ENCODE measurements at places on chromosomes 6 and 20.

GRCh38 chr6:43522547-43523261, 5.8 kb downstream of the POLR1C start:
- DNase-seq: no peak

GRCh38 chr20:50750145-50750671, 18.8 kb downstream of the PARD6B start:
- DNase-seq: no peak

- DNase-seq: no peak
Observed at GRCh38 chr20:23624324-23624691, 13.4 kb downstream of the CST3 start.

- no peak for DNase-seq
Observed at GRCh38 chr6:151255811-151256210, 16.0 kb downstream of the AKAP12 start.

DNA sequence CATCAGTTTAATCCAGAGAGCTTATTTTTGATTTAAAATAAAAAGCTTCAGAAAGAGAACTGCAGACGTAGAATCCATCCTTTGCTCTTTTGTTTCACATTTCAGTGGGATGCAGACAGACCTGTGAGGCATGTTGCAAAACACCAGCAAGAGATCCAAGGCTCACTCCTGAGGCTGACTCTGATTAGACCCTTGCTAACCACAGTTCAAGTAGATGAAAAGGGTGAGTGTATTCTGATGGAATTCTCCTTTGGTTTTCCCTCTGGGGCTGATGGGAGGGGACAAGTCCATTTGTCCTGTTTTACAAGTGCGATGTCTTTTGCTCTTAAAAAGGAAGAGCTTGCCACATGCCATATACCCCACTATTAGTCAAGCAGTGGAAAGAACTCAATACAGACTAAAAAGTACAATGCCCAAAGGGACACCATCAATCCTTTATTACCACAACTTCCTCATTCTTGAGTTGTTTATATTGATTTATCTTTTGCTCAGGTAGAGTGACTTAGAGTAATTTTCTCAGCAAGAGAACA, 772.7 kb downstream of the MAFB start:
- DNase-seq: no peak

- DNase-seq: no peak
Observed at GRCh38 chr6:151811081-151811480, 3.6 kb downstream of the ESR1 start.

- no peak for DNase-seq
Observed at GRCh38 chr20:32522526-32522775, 62.7 kb downstream of the NOL4L start.

DNA sequence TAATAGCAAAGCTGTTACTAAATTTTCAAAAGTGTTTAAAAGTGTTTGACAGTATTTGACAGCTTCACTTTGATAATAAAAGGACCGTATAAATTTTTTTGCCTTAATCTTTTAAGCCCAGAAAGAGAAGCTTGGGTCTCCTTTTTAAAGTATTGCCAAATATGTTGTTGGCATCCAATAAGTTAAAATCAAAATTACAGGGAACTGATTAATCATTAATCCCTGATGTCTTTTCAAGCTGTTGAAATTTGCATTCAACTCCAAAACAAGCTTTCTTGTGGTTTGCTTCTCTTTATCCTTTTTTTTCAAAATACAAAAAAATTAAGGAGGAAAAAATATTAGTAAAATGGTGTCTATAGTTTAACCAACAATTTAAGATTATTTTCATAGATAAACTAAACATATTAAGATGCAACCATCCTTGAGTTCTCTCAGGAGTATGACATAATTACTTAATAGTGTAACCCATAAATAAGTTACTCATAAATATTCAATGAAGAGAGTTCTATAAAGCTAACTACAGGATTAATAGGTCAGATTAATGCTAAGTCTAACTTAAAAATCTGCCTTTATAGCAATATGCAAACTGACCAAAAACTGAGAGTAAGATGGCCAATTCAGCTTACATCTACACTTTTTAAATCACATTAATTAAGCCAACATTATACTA, 27.0 kb upstream of the CALHM6 start:
- DNase-seq: no peak

DNA sequence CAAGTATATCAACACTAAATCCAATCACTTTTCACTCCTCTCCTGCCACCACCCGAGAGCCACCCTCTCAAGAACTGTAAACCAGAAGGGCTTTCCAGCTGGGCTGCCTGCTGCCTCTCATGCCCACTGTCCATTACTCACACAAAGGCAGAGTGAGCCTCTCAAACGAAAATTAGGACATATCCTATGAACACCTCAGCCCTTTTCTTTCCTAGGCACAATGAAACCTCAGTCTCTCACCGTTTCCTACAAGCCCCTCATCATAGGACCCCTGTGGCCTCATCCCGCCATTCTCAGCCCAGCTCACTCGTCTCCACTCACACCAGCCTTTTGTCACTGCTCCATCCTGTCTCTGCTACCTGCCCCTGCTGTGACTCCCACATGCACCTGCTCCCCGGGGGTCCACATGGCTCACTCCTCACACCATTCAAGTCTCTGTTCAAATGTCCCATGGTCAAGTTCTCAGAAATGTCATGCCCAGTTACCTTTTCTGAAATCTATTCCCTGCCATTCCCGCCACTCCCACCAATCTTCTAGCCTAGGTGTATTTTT, 7.4 kb downstream of the HLA-F start:
- no peak for DNase-seq

DNA sequence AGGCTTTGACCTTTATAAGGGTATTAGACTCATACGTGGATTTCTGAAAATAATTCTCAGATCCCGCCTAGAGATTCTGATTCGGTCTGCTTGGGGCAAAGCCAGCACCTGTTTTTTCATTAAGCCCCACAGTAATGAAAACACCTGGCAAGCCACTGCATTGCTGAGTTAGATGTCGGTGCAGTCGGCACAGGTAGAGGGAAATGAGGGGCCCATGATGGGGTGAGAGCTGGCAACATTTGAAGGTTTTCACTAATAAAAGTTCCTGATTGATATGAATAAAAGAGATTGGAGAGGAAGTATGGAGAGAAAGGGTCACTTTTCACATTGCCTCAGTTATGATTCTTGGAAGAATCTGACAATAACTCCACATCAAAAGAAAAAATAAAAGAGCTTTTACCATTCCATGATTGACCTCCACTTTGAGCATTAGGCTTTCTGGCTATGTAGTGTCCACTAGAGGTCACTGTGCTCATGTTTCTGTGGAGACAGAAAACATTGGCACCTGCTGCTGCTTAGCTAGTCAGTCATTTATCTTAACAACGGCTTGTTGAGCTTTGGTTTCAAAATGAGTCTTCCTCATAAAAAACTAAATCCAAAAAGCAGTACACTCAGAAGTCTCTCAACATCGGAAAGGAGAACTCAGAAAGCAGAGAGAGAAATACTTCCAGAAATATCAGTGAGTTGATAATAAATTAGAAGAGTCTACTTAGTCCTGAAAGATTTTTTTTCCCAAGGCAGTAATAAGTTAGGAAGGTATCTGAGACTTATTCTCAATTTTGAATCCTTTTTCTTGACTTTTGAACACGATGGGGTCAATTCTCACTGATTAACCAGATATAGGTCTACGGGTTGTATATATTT, 53.3 kb upstream of the KLHL31 start:
- peak; percentile 12 for DNase-seq

DNA sequence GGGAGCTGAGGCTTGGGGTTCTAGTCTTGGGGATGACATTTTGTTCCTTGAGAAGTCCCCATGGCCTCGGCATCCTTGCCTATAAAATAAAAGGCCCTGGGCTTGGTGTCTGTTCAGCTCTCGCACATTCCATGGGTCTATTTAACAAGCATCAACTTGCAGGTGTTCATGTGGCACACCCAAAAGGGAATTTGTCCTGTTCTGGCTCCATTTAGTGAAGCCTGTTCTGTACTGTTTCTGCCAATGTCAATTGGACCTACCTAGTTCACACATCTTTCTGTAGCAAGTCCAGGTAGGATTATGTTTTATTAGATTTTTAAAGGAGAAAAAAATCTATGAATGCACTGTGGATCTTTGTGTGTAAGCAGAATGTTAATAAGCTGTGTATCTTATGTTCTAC, 262.0 kb downstream of the HIVEP2 start:
- no peak for DNase-seq

GRCh38 chr20:55760586-55760985, 244.7 kb downstream of the CBLN4 start:
- no peak for DNase-seq

DNA sequence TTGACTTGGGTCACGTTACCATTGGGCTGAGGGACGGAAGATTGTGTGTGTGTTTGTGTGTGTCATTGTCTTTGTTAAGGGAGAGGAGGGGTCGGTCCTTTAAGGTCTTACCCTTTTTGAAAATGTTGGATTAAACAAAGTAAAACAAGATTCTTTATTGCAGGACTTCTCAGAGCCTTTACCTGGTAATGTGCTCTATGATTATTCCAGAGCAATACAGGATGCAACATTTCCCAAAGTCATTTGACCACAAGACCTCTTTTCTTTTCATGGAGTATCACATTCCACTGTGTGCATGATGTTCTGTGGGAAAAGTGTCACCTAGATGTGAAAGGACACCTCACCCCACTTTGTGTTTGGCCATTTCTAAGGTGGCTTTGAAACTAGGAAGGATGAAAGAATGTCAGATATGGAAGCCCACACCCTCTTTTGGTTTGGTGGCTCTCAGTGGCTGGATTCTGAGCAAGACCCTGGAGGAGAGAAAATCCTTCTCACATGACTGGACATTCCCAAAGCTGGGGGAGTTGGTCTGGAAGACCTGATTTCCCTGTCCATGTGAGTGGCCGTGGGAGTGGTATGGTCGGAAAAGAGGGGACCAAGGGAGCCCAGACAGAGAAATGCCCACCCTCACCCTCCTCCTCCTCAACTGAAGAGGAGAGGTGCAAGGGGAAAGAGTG, 18.2 kb upstream of the ZNF831 start:
- DNase-seq: no peak

- DNase-seq: no peak
Observed at GRCh38 chr6:125888989-125889656, 67.4 kb upstream of the HINT3 start.

DNA sequence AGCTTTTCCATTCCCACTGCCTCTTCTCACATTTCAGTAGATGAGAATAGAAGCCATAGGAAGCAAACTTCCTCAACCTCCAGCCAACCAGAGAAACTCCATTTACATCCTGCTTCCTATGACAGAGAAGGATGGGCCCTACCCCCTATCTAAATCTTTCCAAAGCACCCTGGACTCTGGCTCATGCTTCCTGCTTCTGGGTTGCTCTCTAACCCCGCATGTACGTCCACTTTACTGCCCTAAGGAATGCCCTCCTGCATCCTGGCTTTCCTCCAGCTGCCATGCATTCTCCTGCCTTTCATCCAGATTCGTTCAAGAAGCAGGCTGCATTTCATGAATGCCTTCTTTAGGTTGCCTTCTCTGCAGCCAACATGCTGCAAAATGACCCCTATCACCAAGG, 91.9 kb downstream of the FAM217A start:
- no peak for DNase-seq

DNA sequence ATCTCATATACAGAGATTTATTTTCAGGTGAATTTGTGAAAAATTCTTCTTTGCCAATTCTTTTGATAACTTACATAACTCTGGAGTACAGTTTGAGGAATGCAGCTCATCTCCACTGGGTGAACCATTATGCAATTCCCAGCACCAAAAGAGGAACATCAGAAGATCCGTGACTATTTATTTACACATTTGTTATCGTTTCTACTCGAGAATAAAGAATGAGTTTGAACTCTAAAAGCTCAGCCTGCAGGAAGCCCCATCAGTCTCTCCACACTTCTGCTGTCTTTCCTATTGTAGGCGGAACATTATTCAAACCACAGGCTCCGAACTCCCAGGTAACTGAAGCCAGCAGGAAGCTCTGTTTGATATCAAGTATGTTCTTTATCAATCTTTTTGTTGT, 95.9 kb upstream of the IFNGR1 start:
- no peak for DNase-seq

DNA sequence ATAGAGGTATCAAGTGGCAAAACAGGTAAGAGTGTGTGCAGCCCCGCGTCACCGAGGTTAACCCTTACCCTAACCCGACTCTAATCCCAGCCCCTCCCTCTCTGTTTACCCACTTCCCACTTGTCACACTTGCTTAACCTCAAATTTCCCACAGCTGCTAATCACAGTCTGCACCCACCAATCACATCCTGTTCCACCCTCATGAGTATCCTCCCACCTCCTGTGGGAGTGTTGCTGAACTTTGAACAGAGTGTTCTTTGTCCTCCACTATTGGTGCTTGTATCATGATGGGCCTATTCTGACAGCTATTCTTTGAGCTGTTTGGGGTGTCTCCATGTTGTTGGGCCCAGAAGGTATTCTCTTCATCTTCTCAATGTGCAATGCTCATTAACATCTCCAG, 487.8 kb downstream of the PTPRT start:
- DNase-seq: no peak

DNA sequence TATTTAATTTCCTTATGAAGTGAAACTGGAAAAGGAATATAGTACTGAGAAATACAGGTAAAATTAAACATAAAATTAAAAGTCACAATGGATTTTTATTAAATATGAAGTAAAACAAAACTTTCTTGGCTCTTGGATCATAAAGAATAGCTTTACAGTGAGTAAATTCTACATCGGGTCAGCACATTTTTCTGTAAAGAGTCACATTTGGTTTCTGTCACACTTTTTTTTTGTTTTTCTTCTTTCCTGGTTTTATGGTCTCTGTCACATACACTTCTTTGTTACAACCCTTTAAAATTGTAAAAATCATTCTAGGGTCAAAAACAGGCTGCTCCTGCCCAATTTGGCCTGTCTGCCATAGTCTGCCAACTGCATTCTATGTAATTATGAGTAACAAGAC, 254.4 kb upstream of the POU3F2 start:
- no peak for DNase-seq

- DNase-seq: no peak
Observed at GRCh38 chr6:127343809-127344659, 625 bp upstream of the ECHDC1 start.
